ENCODE measurements at places on chromosomes 6 and 20.

DNA sequence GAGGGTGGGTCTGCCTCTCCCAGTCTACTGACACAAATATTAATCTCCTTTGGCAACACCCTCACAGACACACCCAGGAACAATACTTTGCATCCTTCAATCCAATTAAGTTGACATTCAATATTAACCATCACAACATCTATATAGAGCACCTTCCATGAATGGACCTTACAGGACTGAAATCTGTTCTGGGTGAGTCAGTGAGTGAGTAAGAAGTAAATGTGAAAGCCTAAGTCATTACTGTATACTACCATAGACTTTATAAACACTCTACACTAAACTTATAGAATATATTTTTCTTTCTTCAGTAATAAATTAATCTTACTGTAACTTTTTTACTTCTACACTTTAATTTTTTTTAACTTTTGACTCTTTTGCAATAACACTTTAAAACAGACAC lies 993.8 kb upstream of the MAP3K7 start:
- no peak for DNase-seq

GRCh38 chr20:4123537-4124235 lies 108.3 kb upstream of the RNF24 start:
- DNase-seq = no peak

GRCh38 chr6:82249381-82250253 lies 2.1 kb upstream of the IBTK start:
- peak; percentile 17 for DNase-seq

GRCh38 chr6:13590574-13591153 lies 16.3 kb downstream of the SIRT5 start:
- DNase-seq = no peak

DNA sequence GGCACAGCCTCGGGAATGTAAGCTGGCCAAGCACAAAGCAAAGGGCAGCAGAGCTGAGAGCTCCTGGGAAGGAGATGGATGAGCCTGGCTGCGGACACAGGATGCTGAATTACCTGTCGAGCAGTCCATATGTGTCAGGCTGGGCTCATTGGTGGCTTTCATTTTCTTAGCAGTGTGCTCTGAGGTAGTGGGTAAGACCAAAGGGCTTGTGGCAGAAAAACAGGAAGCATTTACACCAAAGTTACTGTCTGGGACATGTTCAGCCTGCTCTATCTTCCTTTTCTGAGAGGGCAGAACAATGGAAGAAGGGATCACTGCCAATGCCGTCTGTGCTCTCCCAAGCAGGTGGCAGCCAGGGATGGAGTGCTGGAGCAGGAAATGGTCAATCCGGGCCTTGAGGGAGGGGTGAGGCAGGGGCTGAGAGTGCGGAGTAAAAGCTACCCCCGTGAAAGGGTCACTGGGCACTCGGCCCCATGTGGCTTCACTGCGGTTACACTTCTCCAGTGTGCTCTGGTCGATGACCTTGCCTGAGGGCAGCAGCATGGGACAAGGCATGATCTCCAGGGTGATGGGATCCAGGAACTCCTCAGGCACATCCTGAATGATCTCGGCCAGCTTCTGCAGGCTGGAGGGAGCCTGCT lies 36.9 kb upstream of the AVP start:
- DNase-seq = no peak

DNA sequence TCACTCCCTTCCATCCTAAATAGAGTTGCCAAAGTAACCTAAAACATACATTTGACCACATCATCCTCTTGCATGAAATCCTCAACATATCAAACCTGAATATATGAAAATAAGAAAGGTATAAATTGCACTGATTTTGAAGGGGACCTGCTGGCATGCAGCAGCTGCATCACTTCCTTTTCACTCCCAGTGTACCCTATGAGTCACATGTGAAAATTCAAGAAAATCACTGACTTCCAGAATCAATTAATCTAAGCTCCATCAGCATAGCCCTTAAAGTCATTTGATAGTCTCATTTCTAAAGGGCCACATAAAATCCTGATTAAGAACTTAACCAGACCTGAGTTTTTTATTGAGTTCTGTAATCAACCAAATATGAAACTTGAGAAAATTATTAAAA lies 24.3 kb downstream of the SNX14 start:
- DNase-seq = peak; percentile 34

GRCh38 chr6:112010328-112010727 lies 43.6 kb upstream of the CCN6 start:
- no peak for DNase-seq

- DNase-seq = no peak
These were observed 396.3 kb downstream of the ZFAND3 start for GRCh38 chr6:38215651-38216311.

DNA sequence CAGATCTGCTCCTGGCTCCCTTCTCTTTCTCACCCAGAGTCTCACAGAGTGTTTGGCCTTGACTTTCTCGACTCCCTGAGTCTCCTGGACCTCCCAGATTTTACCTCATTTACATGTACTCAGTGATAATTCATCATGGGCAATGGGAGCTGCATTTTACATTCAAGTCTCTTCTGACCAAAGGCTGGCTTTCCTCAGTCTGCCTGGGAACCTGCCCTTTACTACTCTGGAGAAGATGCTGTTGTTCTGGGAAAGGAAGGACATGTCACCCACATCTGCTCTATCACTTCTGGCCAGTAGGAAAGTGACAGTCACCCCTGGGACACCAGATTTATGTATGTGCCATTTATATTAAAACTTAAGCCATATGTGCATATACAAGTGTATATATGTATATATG lies 7.4 kb downstream of the LRRN4 start:
- no peak for DNase-seq

GRCh38 chr20:61822396-61822795 lies 243.3 kb downstream of the TAF4 start:
- no peak for DNase-seq

DNA sequence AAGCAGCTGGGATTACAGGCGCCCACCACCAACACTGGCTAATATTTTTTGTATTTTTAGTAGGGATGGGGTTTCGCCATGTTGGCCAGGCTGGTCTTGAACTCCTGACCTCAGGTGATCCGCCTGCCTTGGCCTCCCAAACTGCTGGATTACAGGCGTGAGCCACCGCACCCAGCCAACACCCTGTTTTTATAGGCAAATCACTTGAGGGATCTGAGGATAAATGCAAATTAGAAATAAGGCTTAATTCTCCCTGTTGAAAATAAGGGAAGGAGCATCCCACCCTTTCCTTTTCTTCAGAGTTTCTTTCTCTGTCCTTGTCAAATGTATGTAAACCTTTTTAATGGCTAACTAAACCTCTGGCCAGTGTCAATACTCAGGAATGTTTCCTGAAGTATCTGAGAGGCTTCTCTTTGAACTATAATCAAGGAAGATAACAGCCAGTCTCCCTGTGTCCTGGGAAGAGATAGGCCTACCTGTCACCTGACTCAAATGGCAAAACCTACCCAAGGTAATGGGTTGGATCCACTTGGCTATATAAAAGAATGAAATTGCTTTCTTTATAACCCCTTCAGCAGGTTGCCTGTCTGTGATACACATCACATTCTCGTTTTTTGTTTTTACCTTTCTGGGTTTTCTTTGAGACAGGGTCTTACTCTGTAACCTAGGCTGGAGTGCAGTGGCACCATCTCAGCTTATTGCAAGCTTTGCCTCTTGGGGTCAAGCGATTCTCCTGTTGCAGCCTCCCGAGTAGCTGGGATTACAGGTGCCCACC lies 64.5 kb upstream of the TNFAIP3 start:
- no peak for DNase-seq

DNA sequence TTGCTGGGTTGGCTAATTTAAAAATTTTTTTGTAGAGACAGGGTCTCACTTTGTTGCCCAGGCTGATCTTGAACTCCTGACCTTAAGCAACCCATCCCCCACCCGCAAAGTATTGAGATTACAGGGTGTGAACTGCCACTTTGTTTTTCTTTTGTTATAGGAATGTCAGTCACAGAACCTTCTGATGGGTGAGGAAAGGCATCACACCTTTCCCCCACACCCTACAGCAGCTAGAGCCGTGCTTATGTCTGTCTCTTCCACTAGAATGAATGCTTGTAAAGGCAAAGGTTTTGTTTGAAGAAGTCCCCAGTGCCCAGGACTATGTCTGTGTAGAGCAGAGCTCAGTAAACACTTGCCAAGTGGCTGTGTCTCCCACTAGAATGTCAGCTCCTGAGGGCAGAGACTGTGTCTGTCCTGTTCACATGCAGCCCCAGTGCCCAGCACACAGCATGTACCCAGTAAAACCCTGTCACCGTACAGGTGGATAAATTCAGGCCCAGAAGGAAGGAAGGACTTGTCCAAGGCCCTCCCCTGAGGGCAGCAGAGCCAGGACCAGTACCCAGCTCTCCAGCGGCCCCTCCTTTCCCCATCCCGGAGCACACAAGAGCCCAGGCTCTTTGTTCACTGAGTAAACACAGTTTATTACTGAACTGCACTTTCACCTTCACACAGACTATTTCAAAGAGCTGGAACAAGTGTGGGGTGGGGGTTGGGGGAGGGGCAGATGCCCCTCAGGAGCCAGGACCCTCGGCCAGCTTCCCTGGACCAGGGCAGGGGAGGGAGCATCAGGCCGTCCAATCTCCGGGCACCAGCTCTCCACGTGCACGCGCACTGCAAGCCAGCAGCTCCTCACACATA lies 26.4 kb downstream of the COX4I2 start:
- no peak for DNase-seq

GRCh38 chr20:61724376-61724775 lies 341.3 kb downstream of the TAF4 start:
- DNase-seq = peak; percentile 11

DNA sequence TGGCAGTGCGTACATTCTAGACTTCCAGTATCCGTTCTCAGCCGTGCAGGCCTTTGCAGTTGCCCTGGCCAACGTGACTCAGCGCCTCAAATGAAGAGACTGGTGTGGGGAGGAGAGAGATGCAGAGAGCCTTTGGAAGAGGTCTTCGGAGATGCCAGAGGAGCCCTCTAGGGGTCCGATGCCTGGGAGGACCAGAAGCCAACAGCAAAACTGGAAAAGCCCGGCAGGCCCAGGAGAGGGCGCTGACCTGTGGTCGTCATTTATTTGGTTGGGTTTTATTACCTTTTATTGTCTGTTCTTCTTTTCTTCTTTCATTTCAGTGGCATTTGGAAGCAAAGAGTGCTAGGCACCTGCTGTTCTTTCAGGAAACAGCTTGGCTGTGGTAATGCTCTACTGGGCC lies 53.3 kb upstream of the TMEM181 start:
- DNase-seq = peak; percentile 5

GRCh38 chr6:149545258-149545753 lies 537 bp downstream of the PPIL4 start:
- DNase-seq = peak; percentile 67

DNA sequence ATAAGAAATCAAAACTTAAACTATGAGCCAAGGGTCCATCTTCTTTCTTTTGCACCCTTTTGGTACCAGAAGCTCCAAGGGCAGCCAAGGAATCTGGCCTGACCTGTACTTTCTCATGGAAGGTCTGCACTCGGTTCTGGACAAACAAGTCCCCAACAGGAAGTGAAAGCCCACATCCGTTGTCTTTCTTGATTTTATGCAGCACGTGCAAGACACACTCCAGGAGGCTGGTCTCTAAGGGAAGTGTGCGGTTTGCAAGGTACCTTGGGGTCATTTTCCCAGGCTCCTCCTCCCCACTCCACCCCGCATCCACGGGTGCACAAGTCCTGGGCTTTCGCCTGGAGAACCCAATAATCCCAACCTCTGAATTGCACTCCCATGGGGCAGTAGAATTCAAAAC lies 101.9 kb downstream of the NFATC2 start:
- no peak for DNase-seq

GRCh38 chr20:57940868-57941522 lies 231.2 kb upstream of the PMEPA1 start:
- no peak for DNase-seq

DNA sequence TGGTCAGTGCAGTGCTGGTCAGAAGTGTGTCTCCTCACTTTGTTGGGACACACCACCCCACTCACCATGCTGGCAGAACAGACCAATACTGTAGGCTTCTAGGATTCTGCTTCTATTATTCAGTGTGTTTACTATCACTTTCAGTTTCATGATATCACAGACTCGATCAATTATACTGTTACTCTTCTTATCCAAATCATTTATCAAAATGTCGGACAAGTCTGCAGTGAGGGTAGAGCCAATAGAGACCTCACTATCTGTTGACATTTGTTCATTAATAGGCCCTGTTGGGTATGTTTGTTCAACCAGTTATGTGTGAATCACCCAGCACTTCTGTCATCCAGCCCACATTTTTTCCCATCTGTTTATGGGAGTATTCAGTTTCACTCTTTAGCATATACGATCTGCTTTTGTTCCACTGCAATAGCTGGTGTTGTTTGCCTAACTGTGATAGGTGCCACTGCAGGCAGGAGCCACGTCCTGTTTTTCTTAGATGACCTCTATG lies 140.1 kb downstream of the NRN1 start:
- DNase-seq = peak; percentile 49

DNA sequence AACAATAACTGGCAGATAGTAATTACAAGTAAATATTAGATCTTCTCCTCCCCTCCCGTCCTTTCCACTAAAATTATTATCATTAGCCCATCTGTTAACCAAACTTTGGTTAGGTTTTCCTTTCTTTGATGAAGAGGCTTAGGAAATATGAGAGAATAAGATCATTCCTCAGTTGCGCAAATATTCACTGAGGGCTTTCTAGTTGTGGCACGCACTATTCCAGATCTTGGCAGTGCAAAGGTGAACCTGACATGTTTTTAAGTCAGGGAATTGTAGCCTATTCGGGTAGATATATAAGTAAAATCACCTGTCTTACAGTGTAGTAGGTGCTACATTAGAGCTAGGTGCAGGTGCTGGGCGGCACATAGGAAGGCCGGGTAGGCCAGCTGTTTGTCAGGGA lies 31.1 kb downstream of the RNF217 start:
- DNase-seq = no peak

- DNase-seq = no peak
These were observed 684.6 kb upstream of the MARCKS start for GRCh38 chr6:113172531-113172966.

GRCh38 chr6:75202676-75203131 lies 3.1 kb downstream of the COL12A1 start:
- no peak for DNase-seq

- peak; percentile 84 for DNase-seq
These were observed 20.2 kb downstream of the LEMD2 start for GRCh38 chr6:33768644-33769120.

- peak; percentile 11 for DNase-seq
These were observed 7.7 kb downstream of the PSMB1 start for GRCh38 chr6:170545405-170545804.

GRCh38 chr20:35091816-35092523 lies 637 bp downstream of the TRPC4AP start:
- peak; percentile 24 for DNase-seq

Data from EL (cell line).